ENCODE measurements at places on chromosomes 12 and 14. TPM values are rescaled to one million over a fixed set of nuclear protein-coding genes. Genes with fewer than 3 reads are reported as not detected.

OR6C1 gene
- not detected for total RNA-seq

MMAB gene
- total RNA-seq = 16.8 TPM

NR4A1 gene
- 202 TPM for total RNA-seq

GPR65 gene
- total RNA-seq = 4.2 TPM

COCH gene
- not detected for total RNA-seq

WNT5B gene
- total RNA-seq = 6.4 TPM

EID3 gene
- total RNA-seq = 34.8 TPM

ITGB7 gene
- 3.9 TPM for total RNA-seq

GSC gene
- total RNA-seq = not detected

DNA sequence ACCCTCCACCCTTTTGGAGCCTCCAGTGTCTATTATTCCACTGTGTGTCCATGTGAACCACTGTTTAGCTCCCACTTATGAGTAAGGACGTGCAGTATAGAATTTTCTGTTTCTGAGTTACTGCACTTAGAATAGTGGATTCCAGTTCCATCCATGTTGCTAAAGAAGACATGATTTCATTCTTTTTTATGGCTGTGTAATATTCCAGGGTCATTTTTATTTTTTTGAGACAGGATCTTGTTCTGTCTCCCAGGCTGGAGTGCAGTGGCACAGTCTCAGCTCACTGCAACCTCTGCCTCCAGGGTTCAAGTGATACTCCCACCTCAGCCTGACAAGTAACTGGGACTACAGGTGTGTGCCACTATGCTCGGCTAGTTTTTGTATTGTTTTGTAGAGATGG, 31.6 kb downstream of the EML1 start:
- H3K27me3 ChIP-seq = no peaks in the 10 kb centered on the region
- H3K27ac ChIP-seq = no peak overlapping the region
- no peak for DNase-seq
- no peaks in the 10 kb centered on the region for H3K36me3 ChIP-seq
- H3K4me3 ChIP-seq = no peak overlapping the region

DNA sequence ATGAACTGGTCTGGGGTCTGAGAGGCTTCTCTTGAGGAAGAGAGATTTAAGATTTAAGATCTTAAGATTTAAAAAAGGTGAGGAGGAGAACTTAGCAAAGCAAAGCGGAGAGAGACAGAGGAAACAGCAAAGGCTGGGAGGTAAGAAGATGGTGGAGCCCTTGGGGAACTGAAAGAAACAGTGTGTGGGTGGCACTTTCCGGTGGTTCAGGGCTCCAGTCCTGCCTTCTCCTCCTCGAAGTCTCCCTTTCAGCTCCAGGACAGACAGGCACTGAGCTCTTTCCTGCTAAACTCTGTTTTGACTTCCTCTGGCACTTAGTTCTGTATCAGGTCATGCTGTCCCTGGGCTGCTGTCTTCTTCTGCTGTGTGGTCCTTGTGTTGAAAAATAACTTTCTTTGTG, 298.7 kb upstream of the SRRM4 start:
- H3K36me3 ChIP-seq = no peaks in the 10 kb centered on the region
- no peak overlapping the region for H3K4me3 ChIP-seq
- H3K27ac ChIP-seq = no peak overlapping the region
- no peaks in the 10 kb centered on the region for H3K4me1 ChIP-seq
- no peaks in the 10 kb centered on the region for H3K27me3 ChIP-seq

DNA sequence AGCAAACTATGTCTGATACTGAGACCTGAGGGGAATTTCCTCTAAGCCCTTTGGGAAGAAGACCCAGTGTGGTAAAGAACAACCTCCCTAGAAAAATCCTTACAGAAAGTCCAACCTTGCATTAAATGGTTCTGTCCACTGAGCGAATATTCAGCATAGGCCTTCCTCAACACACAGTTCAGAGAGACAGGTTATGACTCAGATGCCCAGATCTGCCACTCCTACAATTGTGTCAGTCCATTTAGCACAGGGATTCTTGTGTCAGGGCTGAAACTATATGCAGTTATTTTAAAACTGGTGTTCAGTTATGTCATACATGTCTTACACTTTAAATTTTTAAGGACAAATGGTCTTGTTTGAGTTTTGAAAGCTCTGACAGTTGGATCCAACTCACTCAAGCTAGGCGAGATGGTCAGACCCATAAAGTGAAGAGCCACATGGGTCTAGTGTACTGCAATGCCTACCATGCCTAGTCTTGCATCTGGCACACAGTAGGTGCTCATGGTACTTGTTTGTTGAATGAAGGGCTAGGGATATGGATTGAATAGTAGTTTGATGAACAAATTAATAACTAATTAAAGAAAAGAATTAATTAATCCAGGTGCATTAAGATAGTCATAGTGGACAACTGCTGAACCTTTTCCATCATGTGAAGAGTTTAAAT, 207.5 kb upstream of the PWP1 start:
- DNase-seq = no peak
- no peaks in the 10 kb centered on the region for H3K36me3 ChIP-seq
- no peaks in the 10 kb centered on the region for H3K4me1 ChIP-seq

GRCh38 chr12:56724701-56724971, 463 bp downstream of the NACA start:
- DNase-seq = no peak
- H3K36me3 ChIP-seq = peaks cover 6% of the 10 kb centered on the region
- peaks cover 51% of the 10 kb centered on the region for H3K4me1 ChIP-seq
- peak overlapping the region; percentile 86 for H3K4me3 ChIP-seq

DNA sequence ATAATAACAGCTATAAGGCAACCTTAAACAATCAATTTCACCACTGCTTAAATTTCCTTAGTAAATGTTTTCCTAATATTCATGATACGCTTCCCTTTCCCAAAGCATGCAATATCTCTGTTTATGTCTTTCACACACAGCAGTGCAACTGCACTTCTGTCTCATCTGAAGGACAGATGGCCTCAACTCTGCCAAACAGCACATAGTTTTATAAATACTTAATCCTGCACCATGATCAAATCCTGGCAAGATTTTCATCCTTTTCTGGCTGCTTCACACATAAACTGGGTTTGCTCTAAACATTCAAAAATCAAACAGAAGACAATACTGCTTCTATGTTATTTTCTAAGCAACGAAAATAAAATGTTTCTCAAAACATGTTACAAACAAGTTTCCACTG, 266.3 kb downstream of the ITPR2 start:
- H3K4me1 ChIP-seq = no peaks in the 10 kb centered on the region
- H3K27me3 ChIP-seq = no peaks in the 10 kb centered on the region
- H3K36me3 ChIP-seq = no peaks in the 10 kb centered on the region
- H3K27ac ChIP-seq = no peak overlapping the region
- DNase-seq = no peak

GRCh38 chr14:53360829-53361228, 207.7 kb upstream of the DDHD1 start:
- no peak for DNase-seq
- H3K4me1 ChIP-seq = no peaks in the 10 kb centered on the region
- no peak overlapping the region for H3K4me3 ChIP-seq
- H3K27ac ChIP-seq = no peak overlapping the region
- H3K27me3 ChIP-seq = no peaks in the 10 kb centered on the region

GRCh38 chr14:60495946-60496345, 10.1 kb upstream of the C14orf39 start:
- DNase-seq = no peak
- H3K36me3 ChIP-seq = no peaks in the 10 kb centered on the region
- no peaks in the 10 kb centered on the region for H3K27me3 ChIP-seq
- H3K4me3 ChIP-seq = no peak overlapping the region

GRCh38 chr12:131026754-131027153, 73.0 kb downstream of the ADGRD1 start:
- H3K27me3 ChIP-seq = no peaks in the 10 kb centered on the region
- H3K36me3 ChIP-seq = peaks cover 17% of the 10 kb centered on the region
- peaks cover 16% of the 10 kb centered on the region for H3K4me1 ChIP-seq
- peak overlapping the region; percentile 54 for H3K27ac ChIP-seq
- no peak for DNase-seq

DNA sequence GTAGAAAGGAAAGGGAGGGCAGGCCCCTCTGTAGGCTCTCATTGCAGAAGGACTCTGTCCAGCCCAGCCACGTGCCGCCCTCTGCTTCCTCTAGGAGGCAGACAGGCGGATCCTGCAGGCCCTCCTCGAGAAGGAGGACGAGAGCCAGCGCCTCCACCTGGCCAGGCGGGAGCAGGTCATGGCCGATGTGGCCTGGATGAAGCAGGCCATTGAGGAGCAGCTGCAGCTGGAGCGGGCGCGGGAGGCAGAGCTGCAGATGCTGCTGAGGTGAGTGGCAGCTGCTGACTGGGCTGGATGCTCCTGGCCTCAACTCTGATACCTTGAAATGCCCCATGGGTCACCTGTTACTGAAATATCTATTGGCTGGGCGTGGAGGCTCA, 10.9 kb downstream of the TCHP start:
- no peaks in the 10 kb centered on the region for H3K4me1 ChIP-seq
- peak; percentile 74 for DNase-seq
- peaks cover 35% of the 10 kb centered on the region for H3K36me3 ChIP-seq
- no peak overlapping the region for H3K4me3 ChIP-seq

DNA sequence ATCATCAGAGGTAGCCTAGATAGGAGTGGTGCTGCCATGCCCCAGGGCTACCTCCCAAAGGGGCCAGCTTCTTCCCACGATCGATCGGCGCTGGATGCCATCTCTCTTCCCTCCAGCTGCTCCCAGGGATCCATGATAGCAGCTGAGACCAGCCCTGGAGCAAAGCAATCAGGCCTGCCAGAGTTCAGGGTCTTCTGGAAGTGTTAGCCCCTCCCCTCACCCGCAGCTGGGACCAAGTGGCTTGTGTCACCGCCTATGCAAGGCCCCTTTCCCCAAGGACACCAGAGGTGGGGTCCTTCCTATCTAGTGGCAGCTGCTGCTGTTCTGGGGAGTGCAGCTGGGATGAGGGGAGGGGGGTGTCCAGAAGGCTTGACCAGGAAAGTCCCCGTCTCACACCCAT, 87.0 kb downstream of the IRF2BPL start:
- no peak for DNase-seq
- H3K27ac ChIP-seq = no peak overlapping the region
- no peaks in the 10 kb centered on the region for H3K27me3 ChIP-seq
- no peaks in the 10 kb centered on the region for H3K36me3 ChIP-seq

DNA sequence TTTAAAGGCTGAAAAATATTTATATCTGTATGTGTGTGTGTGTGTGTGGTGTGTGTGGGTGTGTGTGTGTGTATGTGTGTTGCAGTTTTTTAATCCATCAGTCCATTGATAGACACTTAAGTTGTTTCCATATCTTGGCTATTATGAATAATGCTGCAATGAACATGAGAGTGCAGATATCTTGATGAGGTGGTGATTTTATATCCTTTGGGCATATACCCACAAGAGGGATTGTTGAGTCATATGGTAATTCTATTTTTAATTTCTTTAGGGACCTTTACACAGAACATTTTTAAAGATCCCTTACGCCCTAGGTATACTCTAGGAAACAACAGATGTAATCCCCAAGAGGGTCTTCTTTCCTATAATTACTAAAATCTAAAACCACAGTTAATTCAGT, 154.5 kb upstream of the CLEC14A start:
- DNase-seq = no peak
- H3K4me3 ChIP-seq = no peak overlapping the region
- H3K27me3 ChIP-seq = no peaks in the 10 kb centered on the region
- H3K36me3 ChIP-seq = no peaks in the 10 kb centered on the region

GRCh38 chr12:40439771-40440492, 215.1 kb downstream of the LRRK2 start:
- H3K4me3 ChIP-seq = no peak overlapping the region
- no peaks in the 10 kb centered on the region for H3K27me3 ChIP-seq
- H3K36me3 ChIP-seq = no peaks in the 10 kb centered on the region
- DNase-seq = no peak

- DNase-seq = peak; percentile 68
- H3K27ac ChIP-seq = no peak overlapping the region
- H3K36me3 ChIP-seq = no peaks in the 10 kb centered on the region
- peaks cover 18% of the 10 kb centered on the region for H3K4me1 ChIP-seq
- H3K27me3 ChIP-seq = no peaks in the 10 kb centered on the region
Measured at GRCh38 chr14:61381553-61381952, 60.2 kb downstream of the PRKCH start.
